ENCODE measurements at places on chromosomes 11 and 22.

DNA sequence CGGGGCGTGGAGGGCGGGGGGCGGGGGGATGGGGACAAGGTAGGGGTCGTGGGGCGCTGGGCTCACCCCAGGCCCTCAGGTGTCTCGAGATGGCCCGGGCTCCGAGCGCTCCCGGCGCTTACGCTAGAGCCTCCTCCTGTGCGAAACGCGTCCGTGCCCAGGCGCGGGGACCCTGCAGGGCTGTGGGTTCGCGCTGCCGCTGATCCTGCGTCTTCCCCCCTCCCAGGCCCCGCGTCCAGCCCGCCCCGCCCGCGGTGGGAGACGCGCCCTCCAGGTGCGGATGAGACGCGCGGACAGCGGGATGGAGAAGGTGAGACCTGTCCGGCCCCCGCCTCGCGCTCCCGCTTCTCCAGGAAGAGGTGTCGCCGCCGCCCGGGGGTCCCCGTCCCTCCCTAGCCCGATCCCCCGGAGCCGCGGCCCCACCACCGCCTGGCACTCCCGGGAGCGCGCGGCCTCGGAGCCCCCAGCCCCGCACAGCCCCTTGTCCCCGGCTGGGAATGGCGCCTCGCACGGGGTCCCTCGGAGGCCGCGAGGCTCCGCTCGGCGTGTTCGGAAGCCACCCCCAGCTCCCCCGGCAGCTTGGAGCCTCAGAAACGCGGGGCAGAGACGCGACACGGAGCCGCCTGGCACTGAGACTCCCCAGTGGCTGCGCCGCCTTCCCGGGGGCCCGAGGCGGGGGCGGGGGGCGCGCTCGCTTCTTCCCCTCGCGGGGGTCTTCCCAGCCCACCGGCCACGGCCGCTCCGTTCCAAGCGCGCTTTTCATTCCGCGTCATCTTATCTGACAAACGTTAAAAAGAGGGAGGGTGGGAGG, 27.6 kb upstream of the TOLLIP start:
- peaks cover 52% of the 10 kb centered on the region for H3K27me3 ChIP-seq
- H3K36me3 ChIP-seq = no peaks in the 10 kb centered on the region
- no peak overlapping the region for H3K27ac ChIP-seq
- peaks cover 4% of the 10 kb centered on the region for H3K4me1 ChIP-seq

GRCh38 chr11:113896156-113896879, 8.3 kb upstream of the HTR3B start:
- H3K27ac ChIP-seq = no peak overlapping the region
- no peaks in the 10 kb centered on the region for H3K27me3 ChIP-seq
- H3K4me3 ChIP-seq = no peak overlapping the region
- no peaks in the 10 kb centered on the region for H3K36me3 ChIP-seq
- peak; percentile 84 for DNase-seq

DNA sequence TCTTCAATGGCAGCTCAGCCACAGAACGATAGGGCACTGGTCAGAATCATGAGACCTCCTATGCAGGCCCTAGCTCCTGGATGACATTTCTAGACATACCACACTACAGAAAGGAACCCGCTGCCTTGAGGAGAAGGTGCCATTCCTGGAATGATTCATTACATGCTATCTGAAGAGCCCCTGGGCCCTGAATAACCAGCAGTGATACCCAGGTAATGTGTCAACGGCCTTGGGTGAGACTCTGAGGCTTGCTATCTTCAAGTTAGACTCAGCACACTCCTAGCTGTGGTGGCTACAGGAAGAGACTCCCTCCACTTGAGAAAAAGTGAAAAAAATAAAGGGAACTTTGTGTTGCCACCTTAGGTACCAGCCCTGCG, 161.2 kb upstream of the GRIA4 start:
- H3K4me1 ChIP-seq = no peaks in the 10 kb centered on the region
- no peak overlapping the region for H3K4me3 ChIP-seq
- H3K27me3 ChIP-seq = no peaks in the 10 kb centered on the region
- no peaks in the 10 kb centered on the region for H3K36me3 ChIP-seq
- DNase-seq = no peak

GRCh38 chr11:35367491-35367890, 51.9 kb downstream of the SLC1A2 start:
- no peaks in the 10 kb centered on the region for H3K27me3 ChIP-seq
- peak; percentile 77 for DNase-seq
- no peaks in the 10 kb centered on the region for H3K36me3 ChIP-seq
- no peak overlapping the region for H3K27ac ChIP-seq
- H3K4me3 ChIP-seq = no peak overlapping the region

DNA sequence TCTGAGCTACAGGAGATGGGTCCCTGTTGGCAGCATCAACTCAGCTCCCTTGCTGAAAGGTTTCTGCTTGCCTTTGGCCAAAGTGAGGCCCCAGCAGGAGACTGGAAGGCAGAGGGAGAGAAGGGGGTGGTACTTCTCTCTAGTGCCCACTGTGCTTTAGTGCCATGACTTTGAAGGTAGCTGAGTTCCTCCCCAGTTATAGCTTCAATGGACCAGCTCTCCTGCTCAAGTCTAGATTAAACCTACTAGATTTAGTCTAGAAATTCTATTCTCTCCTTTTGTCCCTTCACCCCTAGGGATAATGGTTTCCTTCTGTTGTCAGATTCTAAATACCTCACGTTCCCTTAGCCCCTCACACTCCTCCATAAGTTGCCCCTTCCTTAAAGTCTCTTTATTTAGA, 119.2 kb downstream of the TIMP3 start:
- H3K27ac ChIP-seq = no peak overlapping the region
- no peaks in the 10 kb centered on the region for H3K27me3 ChIP-seq
- no peaks in the 10 kb centered on the region for H3K36me3 ChIP-seq
- no peak overlapping the region for H3K4me3 ChIP-seq

Measured in cardiac muscle cell (in vitro differentiated cells and primary cell).